ENCODE measurements at places on chromosomes 2 and 18. TPM values are rescaled to one million over a fixed set of nuclear protein-coding genes. Genes with fewer than 3 reads are reported as not detected.

GRCh38 chr18:28044036-28044435 is 132.9 kb downstream of the CDH2 start:
- DNase-seq = no peak

DNA sequence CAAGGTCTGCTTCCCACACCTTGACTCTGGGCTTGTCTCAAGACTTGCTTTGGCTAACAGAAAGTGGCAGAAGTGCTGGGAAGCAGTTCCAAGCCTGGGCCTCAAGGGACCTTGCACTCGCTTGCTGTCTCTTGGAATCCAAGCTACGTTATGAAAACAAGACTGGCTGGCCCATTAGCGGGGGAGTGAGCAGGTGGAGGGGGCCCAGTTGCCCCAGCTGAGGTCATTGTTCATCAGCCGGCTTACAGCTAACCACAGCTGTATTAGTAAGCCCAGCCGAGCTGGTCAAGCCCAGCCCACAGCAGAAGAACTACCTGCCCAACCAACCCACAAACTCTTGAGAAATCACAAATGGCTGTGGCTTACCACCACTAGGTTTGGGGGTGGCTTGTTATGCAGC is 63.1 kb downstream of the MARCO start:
- no peak for DNase-seq

DNA sequence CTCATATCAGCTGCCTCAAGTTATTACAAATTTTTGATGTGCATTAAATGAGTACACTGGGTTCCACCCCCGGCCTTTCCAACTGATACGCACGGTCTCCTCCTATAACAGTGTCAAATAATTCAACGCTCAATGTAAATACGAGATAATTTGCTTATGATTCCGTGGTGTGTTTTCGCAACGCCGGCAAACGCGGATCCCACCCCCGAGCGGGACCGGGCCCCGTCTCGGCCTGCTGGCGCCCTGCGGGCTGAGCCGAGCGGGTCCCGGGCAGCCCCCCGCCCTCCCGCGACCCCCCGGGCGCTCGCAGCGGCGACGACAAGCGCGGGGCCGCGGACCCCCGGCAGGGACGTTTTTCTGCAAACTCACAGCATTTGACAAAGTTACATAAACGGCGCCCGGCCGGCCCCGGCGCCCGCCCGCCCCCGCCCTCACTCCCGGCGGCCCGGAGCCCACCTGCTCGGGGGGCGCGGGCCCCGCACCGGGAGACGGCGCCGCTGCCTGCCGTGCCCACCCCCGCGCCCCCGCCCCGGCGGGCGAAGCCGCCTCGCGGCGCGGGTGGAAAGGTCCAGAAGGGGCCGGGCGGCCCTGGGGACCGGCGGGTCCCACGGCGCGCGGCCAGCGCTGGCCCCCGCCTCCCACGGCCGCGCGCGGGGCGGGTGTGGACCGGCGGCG is 762 bp downstream of the HDAC4 start:
- DNase-seq = peak; percentile 44

DNA sequence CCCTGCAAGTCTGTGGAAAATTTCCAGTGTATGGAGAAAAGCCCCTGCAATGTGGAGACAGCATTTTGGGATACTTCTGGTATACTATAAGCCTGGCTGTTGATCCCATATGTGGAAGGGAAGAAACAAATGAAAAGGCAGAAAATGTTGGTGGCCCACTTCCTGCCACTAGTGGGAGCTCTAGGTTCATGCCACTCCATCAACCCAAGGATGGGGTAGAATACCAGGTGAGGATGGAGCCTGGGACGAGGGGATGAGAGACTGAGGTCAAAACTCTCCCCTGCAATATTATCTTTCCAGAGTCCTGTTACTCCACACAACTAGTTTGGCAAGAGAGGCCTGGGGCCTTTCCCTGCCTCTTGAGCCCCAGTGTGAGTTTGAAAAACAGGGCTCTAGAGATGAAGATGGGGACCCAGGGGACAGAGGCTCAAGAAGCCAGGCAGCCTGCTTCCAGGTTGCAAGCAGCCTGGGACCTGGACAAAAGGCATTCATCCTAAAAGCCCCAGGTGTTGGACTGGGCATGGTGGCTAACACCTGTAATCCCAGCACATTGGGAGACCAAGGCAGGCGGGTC is 31.9 kb downstream of the BMP10 start:
- peak; percentile 34 for DNase-seq

- DNase-seq = peak; percentile 73
Measured at GRCh38 chr18:67199993-67200617, 316.4 kb downstream of the DSEL start.

Gene SPHKAP
- 10.3 TPM for total RNA-seq

Gene ALK
- total RNA-seq = 14.7 TPM

GRCh38 chr2:160402501-160402900 is 91.1 kb downstream of the RBMS1 start:
- no peak for DNase-seq

GRCh38 chr2:67579216-67579615 is 182.1 kb downstream of the ETAA1 start:
- DNase-seq = no peak

Gene TMEM127
- 23.6 TPM for total RNA-seq

Gene KIAA2012
- total RNA-seq = 0.13 TPM

- no peak for DNase-seq
Measured at GRCh38 chr2:138722316-138722715, 57.9 kb downstream of the NXPH2 start.

DNA sequence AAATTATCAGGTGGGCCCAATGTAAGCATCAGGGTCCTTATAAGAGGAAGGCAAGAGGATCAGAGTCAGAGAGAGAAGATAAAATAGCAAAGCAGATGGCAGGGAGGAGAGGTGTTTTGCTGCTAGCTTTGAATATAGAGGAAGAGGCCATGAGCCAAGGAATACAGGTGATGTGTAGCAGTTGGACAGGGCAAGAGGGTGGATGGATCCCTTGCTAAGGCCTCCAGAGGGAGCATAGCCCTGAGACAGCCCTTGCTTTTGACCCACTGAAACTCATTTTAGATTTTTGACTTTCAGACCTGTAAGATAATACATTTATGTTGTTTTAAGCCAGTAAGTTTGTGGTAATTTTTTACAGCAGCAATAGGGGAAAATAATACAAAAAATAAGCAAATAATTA is 116.6 kb upstream of the PARD3B start:
- DNase-seq = no peak

GRCh38 chr18:33440060-33441043 is at the start of gene CCDC178:
Gene CCDC178, minus strand, starts transcription at chr18:33440721. Its CDS starts 28,633 bp downstream, at chr18:33412088.
- DNase-seq = peak; percentile 67

Measured in A673 (cell line).